ENCODE measurements at places on chromosomes 1 and 21. TPM values are rescaled to one million over a fixed set of nuclear protein-coding genes. Genes with fewer than 3 reads are reported as not detected.
A peak's percentile ranks its signal among the peaks of the same experiment; 100 is the strongest.

DNA sequence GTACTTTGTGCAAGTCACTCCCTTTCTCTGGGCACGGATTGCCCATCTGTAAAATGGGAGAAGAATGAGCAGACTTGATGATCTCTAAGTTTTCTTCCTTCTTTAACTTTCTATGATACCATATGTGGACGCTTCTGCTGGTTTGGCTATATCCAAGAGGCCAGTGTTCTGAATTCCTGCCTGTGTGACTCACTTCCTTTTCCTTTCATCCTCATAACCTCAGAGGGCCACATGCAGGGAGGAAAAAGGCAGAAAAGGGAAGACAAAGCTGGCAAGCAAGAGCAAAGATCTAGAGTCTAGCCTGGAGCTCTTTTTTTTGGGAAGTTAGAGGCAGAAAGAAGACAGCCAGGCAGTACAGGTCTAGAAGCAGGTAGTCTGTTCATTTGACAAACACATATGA, 151.2 kb downstream of the OMA1 start:
- no peak for DNase-seq

BTBD19 gene
- total RNA-seq, result 6.6 TPM

DNA sequence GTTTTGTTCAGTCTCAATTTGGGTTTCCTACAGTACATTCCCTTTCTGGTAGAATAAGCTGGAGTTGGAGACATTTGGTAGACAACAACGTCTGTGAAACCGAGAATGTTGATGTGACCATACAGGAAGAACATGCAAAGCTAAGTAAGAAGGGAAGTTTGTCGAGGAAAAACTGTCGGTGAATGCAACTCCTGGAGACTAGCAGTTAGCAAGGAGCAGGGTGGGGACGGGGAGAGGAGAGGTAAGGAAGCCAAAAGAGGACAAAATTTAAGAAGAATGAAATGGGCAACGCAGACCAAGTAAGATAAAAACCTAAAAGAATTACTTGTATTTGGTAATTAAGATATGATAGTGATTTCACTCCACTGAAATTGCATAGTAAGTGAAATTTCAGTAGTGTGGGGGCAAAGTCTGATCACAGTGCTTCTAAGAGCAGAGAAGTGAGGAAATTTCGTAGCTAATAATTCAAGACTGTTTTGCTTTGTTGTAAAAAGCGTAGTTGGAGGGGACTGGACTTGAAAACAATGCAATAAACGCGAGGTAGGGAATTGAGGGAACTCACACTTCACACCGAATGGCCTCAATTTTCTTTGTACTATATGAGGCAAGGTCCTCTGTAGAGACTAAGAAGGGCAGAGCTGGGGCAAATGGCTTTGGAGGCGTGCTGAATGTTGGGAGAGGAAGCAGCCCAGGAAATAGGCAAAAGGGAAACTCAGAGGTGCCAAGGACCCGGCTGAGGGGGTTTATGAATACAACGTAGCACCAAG, 787 bp upstream of the GIPC2 start:
- no peak for DNase-seq

DNA sequence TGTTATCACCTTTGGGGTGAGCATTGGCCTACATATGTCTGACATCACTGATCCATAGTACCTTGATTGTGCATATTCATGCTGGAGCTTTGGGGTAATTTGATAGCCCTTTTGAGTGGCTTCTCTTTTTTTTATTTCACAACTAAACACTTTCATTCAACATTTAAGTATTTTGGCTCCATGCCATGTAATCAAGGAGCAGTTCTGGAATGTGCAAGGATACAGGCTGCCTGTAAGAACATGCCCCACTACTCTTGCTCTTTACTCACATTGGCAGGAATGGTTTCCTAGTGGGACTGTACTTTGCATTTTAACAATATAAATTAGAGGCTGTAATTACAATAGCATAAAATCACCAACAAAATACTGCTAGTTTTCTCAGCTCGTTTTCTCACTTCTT, 300.7 kb upstream of the SPAG17 start:
- DNase-seq, result no peak

DNA sequence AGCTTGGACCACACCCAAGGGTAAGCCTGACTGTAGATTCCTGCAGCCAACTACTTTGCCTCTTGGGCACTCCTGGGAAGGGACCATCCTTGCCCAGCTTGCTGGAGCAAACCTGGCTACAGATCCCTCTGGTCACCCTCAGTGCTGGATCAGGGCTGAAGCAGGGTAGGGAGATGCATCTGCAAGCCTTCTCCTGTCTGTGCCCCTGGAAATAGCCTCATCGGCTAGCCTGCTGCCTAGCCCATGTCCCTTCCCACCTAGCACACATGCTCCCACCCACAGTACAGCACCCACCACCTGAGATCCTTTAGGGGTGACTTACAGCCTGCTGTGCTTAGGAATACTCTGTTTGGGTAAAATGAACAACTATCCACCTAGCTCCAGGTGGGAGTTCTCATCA, 177.3 kb upstream of the HMGB4 start:
- DNase-seq, result peak; percentile 89

LAMC2 gene
- total RNA-seq, result 32.6 TPM

DNA sequence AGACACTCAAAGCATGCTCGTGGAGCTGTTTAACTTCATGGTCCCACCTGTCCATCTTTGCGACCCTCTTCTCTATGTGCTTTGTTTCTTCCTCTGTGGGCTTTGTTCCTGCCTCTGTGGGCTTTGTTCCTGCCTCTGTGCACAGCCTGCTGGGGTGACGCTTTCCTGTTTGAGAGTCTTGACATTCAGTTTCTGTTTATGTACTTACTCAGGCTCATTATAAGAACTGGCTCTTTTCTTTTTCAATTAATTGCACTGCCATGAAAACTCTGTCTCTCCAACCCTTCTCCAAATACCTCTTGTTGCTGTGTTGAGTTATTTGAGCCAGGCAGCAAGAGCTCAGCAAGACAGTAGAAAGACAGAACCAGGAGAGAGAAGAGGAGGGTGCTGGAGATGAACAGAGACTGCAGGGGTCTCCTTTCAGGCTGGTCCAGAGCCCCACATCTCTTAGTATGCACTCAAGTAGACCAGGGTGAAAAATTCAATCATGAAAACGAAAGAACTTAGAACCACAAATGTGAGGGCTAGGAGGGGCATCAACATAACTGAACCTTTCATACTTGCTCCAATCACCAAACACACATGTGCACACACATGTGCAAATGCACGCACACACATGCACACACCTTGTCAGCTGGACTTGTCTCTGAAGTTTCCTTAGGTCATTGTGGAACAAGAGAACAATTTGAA, 88.3 kb upstream of the SGIP1 start:
- DNase-seq, result no peak

DNA sequence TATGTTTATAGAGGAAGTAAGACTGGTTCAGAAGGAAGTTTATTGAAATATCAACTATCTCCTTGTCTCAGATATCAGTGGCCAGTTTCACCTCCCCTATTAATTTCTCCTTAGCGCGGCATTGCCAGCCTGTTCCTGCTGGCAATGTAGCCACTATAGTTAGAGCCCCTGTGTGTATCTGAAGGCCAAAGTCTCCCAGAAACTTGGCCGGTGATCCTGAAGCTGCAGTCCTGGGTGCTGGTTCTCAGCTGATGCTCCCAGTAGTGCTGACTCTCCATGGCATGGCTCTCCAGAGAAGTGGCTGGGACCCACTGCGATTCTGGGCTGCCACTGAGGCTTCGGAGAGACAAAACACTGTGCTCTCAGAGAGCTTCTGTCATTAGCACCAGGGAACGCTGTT, 59.9 kb downstream of the TNN start:
- no peak for DNase-seq
